Naive thymus-derived CD8-positive, alpha-beta T cell (primary cell): ENCODE measurements at places on chromosomes 4 and X. TPM values are rescaled to one million over a fixed set of nuclear protein-coding genes. Genes with fewer than 3 reads are reported as not detected.

GRCh38 chrX:66050140-66050569 lies 10.3 kb upstream of the VSIG4 start:
- DNase-seq, result no peak

GRCh38 chr4:8410641-8411271 lies 29.8 kb downstream of the ACOX3 start:
- no peak for DNase-seq

C4orf51 gene
- not detected for total RNA-seq

GRCh38 chr4:113437129-113437528 lies 324.4 kb downstream of the CAMK2D start:
- no peak for DNase-seq

DNA sequence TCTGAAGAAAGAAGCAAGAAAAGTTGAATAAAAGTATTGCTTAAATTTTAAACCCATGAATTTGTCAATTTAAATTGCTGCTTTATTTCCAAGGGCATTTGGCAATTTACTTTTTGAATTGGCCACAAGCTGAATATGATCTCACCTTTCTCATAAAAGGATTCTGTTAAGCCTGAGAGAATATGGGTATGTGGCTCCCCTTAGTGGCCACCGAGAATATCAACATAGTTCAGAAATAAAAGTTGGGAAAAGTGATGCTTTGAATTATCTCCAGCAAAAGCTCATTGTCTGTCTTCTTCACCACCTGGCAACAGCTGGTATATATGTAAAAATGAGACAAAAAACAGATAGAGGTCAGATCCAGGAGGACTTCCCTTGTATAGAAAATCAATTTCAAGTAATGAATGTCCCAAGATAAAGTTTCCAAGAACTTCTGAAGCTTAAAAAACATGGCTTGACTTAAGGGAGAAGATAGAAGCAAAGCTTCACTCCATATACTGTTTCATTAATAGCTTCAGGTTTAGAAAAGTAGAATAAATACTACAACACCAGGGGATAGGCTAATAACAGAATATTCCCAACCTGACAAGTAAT lies 290.7 kb upstream of the FAM241A start:
- DNase-seq, result no peak
